DND-41 (cell line): ENCODE measurements at places on chromosomes 1 and 21.

DNA sequence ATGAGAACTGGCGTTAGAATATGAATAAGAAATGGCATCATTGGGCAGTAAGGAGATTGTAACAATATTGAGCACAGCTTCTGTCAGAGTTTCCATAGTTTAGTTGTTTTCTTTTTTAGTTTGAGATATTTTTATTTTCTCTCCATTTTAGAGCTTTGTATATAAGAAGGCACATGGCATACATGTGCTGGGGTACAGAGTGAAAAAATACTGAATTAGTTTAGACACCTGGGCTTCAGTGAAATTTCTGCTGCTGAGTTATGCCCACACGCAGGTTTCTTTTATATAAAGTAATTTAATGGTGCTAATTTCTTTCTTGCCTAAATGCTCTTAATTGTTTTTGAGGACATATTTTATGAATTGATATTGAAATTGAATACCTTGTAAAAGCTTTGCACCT is 53.6 kb upstream of the RWDD3 start:
- H3K4me3 ChIP-seq = no peak overlapping the region
- no peaks in the 10 kb centered on the region for H3K27me3 ChIP-seq
- H3K4me1 ChIP-seq = no peaks in the 10 kb centered on the region
- no peak for DNase-seq
- H3K27ac ChIP-seq = no peak overlapping the region

GRCh38 chr1:25651824-25652741 is 35.5 kb downstream of the MAN1C1 start:
- H3K4me3 ChIP-seq = no peak overlapping the region
- H3K36me3 ChIP-seq = no peaks in the 10 kb centered on the region
- no peaks in the 10 kb centered on the region for H3K4me1 ChIP-seq
- H3K27ac ChIP-seq = no peak overlapping the region
- no peak for DNase-seq
- H3K27me3 ChIP-seq = peaks cover 36% of the 10 kb centered on the region

- H3K27me3 ChIP-seq = peaks cover 54% of the 10 kb centered on the region
- no peaks in the 10 kb centered on the region for H3K36me3 ChIP-seq
- H3K27ac ChIP-seq = no peak within 1 kb of the TSS
- peaks cover 16% of the 10 kb centered on the region; the same call in 1 of the 2 replicates for H3K4me1 ChIP-seq
- H3K4me3 ChIP-seq = no peak within 1 kb of the TSS
- DNase-seq = peak; percentile 46
These were observed at the start of gene ARHGAP29 for GRCh38 chr1:94237291-94238226. TSS of gene ARHGAP29 (minus strand) at chr1:94237584. CDS start at chr1:94231611, 5,973 bp downstream.

DNA sequence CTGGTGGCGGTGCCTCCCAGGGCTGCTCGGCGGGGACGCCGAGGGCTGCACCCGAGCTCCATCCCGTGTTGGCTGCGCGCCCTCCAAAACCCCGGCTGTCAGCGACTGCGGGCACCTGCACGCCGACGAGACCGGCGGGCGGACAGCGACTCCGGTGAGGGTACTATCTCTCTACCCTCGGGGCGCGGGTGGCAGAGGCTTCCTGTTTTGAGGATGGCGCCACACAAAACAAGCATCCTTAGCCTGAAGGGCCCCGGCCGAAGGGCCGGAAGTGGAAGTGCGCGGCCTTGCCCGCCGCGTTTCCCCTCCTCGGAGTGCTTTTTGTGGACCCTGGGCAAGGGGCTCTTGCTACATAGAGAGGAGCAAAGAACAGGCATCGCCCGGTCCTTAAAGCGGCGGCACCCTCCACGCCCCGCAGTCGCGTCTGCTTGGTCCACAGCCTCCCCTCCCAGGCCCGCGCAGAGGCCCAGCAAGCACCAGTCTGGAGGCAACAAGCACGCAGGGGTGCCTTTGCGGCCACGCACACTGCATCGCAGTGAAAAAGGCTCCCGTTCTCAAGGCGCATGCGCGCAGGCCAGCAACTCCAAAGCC is 561 bp upstream of the COQ8A start:
- DNase-seq = no peak
- no peaks in the 10 kb centered on the region for H3K27me3 ChIP-seq
- H3K36me3 ChIP-seq = no peaks in the 10 kb centered on the region
- peak overlapping the region; percentile 98 for H3K27ac ChIP-seq
- peak overlapping the region; percentile 95 for H3K4me3 ChIP-seq

- no peak overlapping the region for H3K27ac ChIP-seq
- H3K27me3 ChIP-seq = no peaks in the 10 kb centered on the region
- H3K36me3 ChIP-seq = no peaks in the 10 kb centered on the region
- H3K4me1 ChIP-seq = no peaks in the 10 kb centered on the region
- H3K4me3 ChIP-seq = no peak overlapping the region
- DNase-seq = no peak
These were observed 669.9 kb upstream of the NR5A2 start for GRCh38 chr1:199357599-199357998.

DNA sequence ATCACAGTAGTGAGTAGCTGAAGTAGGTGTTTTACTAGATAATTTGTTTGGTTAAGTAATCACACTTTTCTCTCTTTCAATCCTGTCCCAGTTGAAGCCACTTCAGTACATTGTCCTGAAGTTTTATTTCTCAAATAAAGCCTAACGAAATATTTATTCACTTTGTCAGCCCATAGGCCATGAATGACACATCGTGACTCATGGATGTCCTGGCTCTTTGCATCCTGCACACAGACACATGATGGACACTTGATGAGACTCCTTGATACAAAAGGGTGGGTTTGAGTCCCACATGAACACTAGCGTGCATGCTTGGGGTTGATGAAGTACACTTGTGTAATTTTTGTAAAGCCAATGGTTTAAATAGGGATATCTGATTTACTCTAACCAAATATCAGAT is 22.7 kb upstream of the LAMC2 start:
- no peaks in the 10 kb centered on the region for H3K27me3 ChIP-seq
- no peaks in the 10 kb centered on the region for H3K4me1 ChIP-seq
- H3K4me3 ChIP-seq = no peak overlapping the region
- DNase-seq = no peak

- no peak overlapping the region for H3K4me3 ChIP-seq
- no peak overlapping the region for H3K27ac ChIP-seq
- no peaks in the 10 kb centered on the region for H3K27me3 ChIP-seq
- DNase-seq = no peak
- H3K4me1 ChIP-seq = no peaks in the 10 kb centered on the region
These were observed 552.1 kb downstream of the LMO4 start for GRCh38 chr1:87880764-87881163.

- DNase-seq = no peak
- no peak overlapping the region for H3K4me3 ChIP-seq
- H3K4me1 ChIP-seq = no peaks in the 10 kb centered on the region
- H3K36me3 ChIP-seq = peaks cover 31% of the 10 kb centered on the region
- no peak overlapping the region for H3K27ac ChIP-seq
These were observed 26.1 kb downstream of the ACOT7 start for GRCh38 chr1:6367381-6368012.

DNA sequence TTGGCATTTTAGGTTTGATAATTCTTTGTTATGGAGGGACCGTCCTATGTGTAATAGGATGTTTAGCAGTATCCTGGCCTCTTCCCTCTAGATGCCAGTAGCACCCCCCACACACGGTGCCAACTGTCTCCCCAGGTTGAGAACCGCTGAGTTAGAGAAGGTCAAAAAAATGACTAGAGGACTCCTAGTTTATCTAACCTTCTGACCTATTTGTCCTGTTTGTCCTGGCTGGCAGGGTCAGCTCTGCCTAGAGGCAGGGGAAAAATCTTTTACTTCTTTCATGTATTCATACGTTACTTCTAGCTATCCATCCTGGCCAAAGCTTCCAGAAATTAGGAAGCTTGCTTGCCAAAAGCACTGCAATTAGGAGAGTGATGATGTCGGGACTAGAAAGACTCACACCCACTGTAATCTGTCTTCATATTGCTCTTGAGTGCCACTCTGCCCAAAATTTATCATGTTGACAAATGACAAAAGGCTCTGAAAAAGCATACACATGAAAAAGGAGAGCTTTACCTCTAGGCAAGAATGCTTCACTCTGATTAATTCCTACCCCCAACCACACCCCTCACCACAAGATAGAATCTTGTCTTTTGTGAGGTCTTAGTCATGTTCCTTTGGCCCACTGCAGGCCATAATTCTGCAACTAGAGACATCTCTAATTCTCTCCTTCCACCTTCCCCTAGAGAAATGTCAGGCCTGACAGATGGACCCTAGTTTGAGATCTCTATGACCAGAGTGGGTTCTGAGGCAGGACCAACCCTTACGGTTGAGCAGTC is 14.4 kb upstream of the AKR1A1 start:
- H3K4me3 ChIP-seq = no peak overlapping the region
- no peaks in the 10 kb centered on the region for H3K27me3 ChIP-seq
- no peak for DNase-seq

DNA sequence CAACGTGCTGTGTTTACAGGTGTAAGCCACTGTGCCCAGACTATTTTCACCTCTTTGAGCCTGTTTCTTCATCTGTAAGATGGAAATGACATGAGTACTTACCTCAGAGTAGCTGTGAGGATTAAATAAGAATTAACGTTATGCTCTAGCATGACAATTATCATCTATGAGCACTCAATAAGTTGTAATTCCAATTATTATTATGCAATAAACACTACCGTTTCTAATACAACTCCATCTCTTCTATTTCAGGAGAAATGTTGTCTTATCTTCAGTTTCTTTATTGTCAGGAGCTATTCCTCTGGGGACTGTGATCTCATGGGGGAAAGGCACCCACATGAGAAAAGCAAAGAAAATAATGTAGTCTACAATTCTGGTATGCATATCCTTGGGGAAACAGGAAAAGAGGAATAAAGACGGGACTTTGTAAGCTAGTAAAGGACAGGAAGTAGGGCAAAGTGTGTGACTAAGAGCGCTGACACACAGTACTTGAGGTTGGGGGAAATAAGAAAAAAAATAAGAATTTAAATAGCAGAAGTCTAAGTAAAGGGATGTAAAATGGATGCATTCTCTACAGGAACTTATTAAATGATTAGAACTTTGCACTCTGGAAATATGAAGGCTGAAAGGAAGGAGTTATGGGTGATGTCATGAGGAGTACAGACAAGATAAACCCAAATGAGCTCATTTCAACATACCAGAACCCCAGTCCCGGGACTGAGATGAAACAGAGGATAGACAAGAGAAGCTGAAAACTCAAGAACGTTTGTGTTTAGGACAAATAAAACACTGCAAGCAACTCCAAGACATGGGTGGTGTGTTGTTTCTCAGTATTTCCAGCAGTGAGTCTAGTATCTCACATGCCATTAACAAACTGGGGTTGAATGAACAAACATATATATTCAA is 9.8 kb downstream of the PHC2 start:
- H3K27me3 ChIP-seq = peaks cover 28% of the 10 kb centered on the region
- no peaks in the 10 kb centered on the region for H3K36me3 ChIP-seq
- H3K4me1 ChIP-seq = no peaks in the 10 kb centered on the region
- no peak overlapping the region for H3K4me3 ChIP-seq
